HTR-8/SVneo (cell line): ENCODE measurements at places on chromosomes 12 and 14.

- DNase-seq: no peak
These were observed 141.3 kb downstream of the CACNA1C start for GRCh38 chr12:2194060-2194459.

- DNase-seq: no peak
These were observed 401.7 kb downstream of the TRHDE start for GRCh38 chr12:72673853-72674252.

- DNase-seq: no peak
These were observed 20.2 kb upstream of the KIF26A start for GRCh38 chr14:104118006-104118844.

- DNase-seq: no peak
These were observed 239.4 kb upstream of the PDE3A start for GRCh38 chr12:20128928-20129327.

- DNase-seq: no peak
These were observed 189.2 kb upstream of the MGAT4C start for GRCh38 chr12:86445356-86445755.

- peak; percentile 64 for DNase-seq
These were observed 768 bp downstream of the CEP170B start for GRCh38 chr14:104865631-104866441.

DNA sequence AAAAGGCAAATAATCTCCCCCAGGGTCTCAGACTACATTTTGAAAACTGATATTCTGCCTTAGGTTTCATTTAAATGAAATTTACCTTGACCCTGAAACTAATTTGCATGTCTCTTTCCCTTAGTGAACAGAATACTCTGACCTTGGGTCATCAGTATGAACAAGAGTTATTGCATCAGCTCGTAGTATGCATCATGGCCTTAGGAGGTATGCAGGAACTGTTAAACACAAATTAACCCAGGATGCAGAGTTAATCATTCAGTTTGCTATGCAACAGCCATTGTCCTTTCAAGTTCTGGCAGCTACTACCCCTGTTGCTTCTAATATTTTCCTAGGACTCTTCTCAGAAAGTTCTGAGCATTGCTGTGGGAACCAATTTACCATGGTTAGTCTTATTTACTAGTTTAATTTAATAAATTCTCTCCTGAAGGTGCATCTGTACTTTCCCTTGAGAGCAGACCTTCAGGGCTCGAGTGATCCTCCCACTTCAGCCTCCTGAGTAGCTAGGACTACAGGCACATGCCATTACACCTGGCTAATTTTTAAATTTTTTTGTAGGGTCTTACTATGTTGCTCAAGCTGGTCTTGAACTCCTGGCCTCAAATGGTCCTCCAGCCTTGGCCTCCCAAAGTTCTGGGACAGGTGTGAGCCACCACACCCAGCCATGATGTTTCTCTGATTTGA is 126.7 kb downstream of the TTC6 start:
- DNase-seq: no peak

GRCh38 chr12:95339086-95339788 is 121.6 kb downstream of the VEZT start:
- DNase-seq: no peak

- DNase-seq: no peak
These were observed 101.9 kb upstream of the RTL1 start for GRCh38 chr14:101005447-101005846.

DNA sequence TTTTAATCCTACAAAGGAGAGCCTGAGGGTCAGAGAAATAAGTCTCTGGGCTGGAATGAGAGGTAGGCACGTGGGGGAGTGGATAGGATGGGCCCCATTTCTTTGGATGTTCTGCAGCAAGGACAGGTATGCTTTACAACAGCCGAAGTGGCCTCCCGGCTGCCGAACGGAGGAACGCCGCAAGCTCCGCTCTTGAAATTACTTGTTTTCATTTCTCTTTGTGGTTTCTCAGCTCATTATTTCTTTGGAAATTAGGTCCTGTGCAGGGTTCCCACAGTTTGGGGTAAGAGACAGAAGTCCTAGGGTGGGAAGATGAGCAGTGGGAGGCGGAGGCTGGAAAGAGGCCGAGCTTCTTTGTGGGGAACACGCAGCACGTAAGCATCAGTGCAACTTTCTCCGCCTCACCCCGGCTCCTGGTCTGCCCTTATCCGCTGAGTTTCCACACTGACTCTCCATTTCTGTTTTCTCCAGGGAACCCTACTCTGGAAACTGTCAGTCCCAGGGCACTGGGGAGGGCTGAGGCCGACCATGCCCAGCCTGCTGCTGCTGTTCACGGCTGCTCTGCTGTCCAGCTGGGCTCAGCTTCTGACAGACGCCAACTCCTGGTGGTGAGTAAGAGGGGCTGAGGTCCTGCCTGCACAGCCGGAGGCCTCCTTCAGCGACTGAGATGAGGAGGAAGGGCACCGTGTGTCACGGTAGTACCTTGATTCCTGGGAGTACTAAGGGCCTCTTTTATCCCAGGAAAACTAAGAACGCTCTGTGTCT is 2.0 kb downstream of the WNT5B start:
- DNase-seq: no peak

GRCh38 chr14:99277530-99277929 is 5.5 kb upstream of the BCL11B start:
- DNase-seq: no peak

DNA sequence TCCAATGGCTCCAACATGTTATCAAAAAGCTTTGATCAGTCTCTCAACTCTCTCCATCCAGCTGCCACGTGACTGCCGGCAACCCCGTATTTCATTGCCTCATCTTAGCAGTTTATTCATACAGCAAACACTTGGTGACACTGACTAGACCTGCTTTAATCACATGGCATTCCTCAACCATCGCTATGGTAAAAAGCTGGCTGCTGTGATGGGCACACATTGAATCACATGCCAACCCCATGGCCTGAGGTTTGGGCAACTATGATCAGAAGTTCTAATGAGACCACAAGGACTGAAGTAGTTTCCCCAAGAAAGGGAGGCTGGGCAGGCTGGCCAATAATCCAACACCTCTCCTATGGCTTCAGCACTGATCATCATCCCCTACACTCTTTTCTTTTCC is 40.6 kb upstream of the TAS2R42 start:
- DNase-seq: no peak

- DNase-seq: peak; percentile 32
These were observed 32.0 kb upstream of the SEL1L start for GRCh38 chr14:81565441-81566290.

DNA sequence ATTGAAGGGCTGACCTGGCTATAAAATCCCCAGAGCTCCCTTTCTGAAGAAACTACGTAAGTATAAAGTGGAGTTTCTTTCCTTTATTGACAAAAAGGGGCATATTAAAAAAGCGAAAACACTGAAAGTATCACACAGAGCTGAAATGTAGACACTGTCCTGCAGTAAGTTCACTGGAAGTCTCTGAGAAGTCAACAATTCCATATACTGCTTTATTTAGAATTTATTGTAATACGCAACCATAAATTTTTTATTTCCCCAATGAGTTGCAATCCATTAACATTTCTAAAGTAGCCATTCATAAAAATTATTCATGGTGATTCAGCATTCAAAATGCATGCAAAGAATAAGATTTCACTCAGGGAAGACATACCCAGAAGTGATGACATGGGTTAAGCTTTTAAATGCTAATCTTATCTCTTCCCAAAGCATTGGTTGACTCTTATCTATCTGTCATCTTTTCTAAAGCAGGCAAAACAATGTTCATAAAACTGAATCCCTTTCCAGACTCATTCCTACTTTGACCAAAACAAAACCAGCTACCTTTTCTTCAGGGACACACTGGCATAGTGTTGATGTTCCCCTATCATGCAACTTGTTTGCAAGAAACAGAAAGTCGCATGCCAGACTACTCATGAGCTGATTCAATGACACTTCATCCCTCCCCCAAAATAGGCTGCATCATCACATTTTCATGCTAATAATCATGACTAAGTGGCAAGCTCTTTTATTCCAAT is 17.3 kb downstream of the KITLG start:
- no peak for DNase-seq

- no peak for DNase-seq
These were observed 291.5 kb upstream of the SRRM4 start for GRCh38 chr12:118689793-118690192.

DNA sequence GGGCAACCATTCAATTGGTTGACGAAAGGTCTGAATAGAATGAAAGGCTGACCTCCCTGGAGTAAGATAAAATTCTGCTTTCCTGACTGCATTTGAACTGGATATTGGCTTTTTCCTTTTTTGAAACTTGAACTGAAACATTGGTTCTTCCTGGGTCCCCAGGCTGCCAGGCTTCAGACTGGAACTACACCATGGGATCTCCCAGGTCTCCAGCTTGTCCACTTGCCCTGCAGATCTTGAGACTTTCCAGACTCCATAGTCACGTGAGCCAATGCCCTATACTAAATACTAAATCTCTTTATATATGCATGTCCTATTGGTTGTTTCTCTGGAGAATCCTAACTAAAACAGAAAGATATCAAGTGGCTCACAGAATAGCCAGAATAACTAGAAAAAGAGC is 118.7 kb upstream of the KRR1 start:
- DNase-seq: no peak

DNA sequence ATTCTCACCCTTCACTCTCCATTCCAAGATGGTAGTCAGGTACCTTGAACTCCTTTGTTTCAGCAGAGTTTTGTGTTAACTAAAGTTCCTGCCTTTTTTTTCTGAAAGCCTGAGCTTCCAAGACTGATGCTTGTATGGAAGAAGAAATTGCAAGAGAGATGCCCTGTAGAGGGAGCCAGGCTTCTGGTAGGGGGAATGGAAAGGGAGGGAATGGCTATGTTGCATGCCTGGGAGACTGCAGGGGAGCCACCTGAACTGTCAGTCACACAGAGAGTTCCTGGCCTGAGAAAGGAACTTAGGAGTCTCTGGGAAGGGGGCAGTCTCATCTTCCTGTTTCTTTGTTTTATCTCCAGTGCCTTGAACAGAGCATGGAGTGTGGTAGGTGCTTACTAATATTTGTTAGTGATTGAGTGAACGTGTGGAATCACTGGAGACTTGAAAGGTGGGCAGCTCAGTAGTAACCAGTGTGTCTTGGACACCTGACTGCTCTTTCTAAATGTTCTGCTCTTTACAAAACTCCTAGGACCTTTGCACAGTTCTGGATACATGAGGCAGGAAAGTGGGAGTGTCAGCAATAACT is 132.2 kb downstream of the ANO4 start:
- DNase-seq: no peak

DNA sequence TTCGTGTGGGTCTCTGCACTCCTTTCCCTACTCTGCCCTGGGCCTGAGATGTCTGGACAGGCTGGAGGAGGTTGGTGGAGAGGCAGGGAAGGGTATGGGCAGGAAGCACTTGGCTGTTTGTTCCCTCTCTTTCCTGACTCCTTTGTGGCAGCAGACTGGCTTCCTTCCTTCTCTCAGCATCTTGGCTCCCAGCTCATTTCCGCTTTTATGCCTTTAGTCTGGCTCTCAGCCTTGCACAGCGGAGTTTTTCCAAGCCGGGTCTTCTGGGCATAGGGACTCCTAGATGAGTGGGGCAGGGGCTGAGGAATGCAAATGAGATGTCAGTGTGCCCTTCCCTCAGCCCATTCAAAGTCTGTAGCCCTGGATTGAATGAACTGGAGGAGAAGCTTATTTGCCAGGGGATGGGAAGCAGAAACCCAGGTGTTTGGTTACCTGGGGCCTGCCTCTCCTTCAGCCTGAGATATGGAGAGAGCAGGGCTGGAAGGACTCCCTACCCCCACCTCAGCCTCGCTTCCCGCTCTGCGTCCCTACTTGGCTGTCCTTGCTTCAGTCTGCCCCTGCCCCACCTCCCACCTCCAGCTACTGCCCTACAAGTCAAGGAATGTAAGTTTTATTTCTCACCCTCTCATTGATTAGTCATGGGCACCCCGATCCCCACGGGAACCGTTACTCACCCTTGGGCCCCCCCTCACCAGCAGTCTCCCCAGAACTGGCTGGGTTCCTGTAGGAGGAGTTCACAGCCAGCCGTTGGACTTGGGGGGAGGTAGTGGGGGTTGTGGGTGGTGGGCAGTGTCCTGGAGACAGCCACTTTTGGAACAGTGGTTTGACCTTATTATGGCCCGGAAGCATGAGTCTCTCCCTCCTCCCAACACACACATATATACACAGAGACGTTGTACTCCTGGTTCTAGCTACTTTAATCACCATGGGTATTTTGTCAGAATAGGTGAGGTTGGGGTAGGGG is 9.3 kb upstream of the ITGA5 start:
- peak; percentile 45 for DNase-seq

DNA sequence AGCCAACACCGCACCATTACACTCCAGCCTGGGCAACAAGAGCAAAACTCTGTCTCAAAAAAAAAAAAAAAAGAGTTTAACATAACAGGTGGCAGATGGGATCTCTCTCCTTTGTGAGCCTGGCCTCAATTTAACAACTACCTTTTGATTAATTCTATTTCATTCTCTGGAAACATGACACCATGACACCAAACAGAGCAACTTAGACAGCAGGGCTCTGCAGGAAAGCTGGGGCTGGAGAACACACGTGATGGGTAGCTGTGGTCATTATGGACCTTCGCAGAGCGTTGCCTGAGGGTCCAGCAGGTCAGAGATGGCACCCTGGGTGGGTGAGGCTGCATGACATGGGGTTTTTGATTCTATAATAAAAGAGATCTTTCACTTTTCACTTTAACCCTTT is 1.7 kb upstream of the DGLUCY start:
- DNase-seq: no peak

DNA sequence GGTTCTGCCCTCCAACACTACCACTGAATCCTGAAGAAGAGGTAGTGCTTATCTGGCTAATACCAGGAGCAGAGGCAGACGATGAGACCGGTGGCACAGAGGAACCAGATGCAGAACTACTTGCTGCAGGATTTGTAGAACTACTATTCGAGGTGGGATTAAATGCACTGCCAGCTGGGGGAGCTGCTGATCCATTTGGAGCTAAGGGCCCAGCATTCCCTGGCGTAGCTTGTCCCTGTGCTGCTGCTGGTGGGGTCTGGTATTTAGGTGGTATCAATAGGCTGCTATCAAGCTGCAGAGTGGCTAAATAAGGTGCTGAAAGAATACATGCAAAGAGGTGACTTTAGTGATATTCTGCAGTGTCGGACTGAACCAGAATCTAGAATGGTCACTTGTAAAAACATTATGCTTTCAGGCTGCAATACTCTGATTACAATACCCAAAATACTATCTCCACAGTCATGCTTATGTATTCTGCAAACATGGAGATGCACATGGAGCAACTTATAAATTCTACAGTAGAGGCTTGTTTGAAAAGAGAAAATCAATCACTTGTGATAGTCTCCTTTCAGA is 294.2 kb downstream of the MED13L start:
- no peak for DNase-seq

DNA sequence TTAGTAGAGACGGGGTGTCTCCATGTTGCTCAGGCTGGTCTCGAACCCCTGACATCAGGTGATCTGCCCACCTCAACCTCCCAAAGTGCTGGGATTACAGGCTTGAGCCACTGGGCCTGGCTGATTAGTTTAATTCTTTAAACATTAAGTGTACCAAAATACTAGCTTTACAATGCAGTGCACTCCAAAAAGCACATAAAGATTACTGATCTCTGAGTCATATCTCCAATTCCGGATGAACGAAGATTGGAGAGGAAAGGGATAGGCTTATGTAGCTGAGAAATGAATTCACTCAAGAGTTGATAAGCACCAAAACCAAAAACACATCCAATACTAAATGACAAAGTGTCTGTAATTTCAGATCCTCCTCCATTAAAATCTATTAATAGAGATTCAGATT is 15.1 kb downstream of the NAV3 start:
- DNase-seq: no peak

- DNase-seq: no peak
These were observed 5.4 kb upstream of the EML5 start for GRCh38 chr14:88798156-88798555.
